Left renal pelvis (tissue), 4 donors: ENCODE measurements at places on chromosomes 11 and 22.

DNA sequence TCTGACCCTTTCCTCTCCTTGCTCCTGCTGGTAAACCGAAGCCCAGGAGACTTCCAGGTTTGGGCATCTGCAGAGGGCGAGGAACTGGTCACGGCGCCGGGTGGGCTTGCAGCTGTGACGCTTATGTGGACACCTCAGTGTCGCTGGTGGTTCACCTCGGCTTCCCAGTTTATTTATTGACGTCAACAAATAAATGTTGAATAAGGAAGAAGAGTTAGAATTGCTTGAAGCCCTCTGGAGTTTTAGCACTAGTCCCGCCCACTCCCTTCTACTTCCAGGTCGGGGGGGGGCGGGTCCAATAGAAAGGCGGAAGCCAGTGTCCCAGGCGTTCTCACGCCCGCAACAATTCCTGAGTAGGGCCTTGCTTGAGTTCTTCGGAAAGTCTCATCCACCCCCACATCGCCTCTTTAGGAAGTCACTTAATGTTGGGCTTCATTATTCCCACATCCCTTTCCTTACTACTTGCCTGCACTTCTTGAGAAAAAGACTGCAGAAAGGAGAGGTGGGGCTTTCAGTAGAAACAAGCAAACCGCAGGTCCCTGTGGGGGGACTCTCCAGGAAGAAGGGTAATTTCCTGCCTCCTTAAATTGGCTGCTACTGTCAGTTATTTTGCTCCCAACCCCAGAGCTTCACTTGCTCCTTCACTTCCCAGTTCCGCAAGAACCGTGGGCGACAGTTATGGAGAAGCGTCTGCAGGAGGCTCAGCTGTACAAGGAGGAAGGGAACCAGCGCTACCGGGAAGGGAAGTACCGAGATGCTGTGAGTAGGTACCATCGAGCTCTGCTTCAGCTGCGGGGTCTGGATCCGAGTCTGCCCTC lies at the start of gene TTC9C:
Gene TTC9C (plus strand): TSS at position 316 of the 818 bp plus-strand sequence. CDS start 363 bp downstream, at position 679.
- DNase-seq, result peak; percentile 81

- no peak for DNase-seq
These were observed 187.0 kb upstream of the ISX start for GRCh38 chr22:34879001-34879400.

- no peak for DNase-seq
These were observed 2.4 kb downstream of the GRK3 start for GRCh38 chr22:25566898-25567235.

DNA sequence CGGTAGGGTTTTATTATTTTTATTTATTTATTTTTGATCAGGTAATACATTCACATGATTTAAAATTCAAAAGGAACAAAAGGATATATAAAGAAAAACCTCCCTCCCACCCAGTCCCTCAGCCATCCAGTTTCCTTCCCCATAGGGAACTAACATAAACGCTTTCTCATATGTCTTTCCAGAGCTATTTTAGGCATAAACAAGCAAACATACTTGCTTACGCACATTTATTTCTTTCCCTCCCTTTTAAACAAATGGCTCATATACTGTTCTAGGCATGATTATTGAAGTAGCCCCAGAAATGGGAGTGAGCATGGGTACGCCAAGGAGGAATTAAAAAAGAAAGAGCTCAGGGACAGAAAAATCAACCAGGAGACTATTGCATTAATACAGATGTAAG lies 63.7 kb downstream of the LIF start:
- DNase-seq, result no peak

DNA sequence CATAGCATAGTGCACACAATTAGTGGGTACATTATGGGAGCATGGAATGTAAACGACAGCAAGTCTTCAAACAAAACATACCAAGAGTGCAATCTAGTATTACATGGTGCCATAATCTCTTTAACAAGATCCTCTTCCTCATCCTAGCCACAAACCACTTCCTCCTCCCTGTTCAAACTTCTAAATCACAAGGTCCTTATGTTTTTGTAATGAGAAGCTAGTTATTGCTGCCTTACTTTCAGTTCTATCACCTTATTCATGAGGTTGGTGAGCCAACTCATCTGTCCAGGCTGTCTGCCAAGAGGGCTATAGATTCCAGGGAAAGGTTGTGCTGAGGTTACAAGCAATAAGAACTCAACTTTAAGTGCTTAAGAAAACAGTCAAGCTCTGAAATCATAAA lies 195.4 kb upstream of the ARHGAP20 start:
- no peak for DNase-seq
